ENCODE measurements at places on chromosomes 12 and 14. TPM values are rescaled to one million over a fixed set of nuclear protein-coding genes. Genes with fewer than 3 reads are reported as not detected.

DNA sequence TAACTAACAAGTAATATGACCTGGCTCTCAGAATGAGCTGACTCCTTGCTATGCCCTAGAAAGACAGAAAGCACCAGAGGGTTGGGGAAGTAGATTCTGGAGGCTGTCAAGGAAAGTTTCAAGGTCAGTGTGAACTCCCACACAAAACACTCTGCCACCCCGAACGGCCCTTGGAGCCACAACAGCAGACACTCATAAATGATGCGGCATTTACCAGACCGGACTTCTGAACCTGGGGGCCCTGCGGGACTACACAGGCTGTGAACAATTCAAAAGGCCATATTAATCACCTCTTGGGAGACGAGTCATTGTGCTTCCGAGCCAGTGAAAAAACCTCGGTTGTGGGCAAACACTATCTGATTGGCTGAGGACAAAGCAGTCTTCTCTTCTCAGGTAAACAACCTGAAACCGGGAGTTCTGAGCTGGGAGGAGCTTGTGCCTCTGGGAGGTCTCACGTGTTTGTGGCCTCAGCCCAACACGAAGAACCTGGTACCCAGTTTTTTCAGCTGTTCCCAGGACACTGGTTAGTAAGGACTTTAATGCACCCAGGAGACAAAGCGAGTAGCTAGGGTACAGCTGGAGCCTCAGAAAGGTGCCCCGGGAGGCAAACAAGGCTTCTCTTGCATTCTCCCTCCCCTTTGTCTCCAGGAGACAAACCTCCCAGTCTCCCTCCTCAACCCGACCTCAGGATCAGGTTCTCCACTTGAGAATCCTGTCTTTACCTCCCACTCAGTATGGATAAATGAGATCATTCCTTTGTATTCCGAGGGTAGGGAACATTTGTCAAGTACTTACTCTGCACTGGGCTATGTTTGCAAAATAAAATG, 35.3 kb downstream of the VWF start:
- H3K4me1 ChIP-seq, result peaks cover 9% of the 10 kb centered on the region
- no peak for DNase-seq
- no peak overlapping the region for H3K27ac ChIP-seq
- no peaks in the 10 kb centered on the region for H3K36me3 ChIP-seq
- peaks cover 12% of the 10 kb centered on the region for H3K27me3 ChIP-seq

DNA sequence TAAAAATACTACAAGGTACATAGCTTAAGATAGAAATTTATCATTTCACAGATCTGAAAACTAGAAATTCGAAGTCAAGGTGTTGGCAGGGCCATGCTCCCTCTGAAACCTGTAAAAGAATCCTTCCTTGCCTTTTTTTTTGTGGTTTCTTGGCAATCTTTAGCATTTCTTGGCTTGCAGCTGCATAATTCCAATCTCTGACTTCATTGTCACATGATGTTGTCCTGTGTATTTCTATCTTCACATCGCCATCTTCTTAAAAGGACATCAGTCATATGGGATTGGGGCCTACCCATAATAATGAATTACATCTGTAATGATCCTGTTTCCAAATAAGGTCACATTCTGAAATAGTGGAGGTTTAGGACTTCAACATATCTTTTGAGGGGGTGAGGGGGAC, 250.4 kb downstream of the TMTC2 start:
- no peaks in the 10 kb centered on the region for H3K36me3 ChIP-seq
- no peaks in the 10 kb centered on the region for H3K27me3 ChIP-seq
- H3K4me3 ChIP-seq, result no peak overlapping the region
- DNase-seq, result no peak

- H3K36me3 ChIP-seq, result no peaks in the 10 kb centered on the region
- no peak for DNase-seq
These were observed 88.2 kb downstream of the KLHL28 start for GRCh38 chr14:44873536-44873935.

DNA sequence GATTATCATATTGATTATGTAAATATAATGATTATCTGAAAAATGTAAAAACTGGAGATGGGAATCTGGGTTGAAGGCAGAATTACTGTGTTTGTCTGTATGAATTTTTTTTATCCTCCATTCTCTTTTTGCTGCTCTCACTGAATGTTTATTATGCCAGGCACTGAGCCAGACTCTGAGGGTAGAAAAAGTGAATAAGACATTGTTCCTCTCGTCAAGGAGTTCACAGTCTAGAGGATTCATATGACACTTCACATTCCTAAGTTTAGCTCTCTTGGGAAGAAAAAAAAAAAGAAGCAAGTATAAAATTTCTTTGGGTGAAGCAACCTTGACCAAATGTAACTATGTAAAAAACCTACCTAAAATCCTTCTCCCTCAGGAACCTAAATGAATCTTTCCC, 120.9 kb upstream of the LMO3 start:
- H3K27me3 ChIP-seq, result no peaks in the 10 kb centered on the region
- H3K4me1 ChIP-seq, result no peaks in the 10 kb centered on the region
- no peak for DNase-seq
- H3K27ac ChIP-seq, result no peak overlapping the region

DNA sequence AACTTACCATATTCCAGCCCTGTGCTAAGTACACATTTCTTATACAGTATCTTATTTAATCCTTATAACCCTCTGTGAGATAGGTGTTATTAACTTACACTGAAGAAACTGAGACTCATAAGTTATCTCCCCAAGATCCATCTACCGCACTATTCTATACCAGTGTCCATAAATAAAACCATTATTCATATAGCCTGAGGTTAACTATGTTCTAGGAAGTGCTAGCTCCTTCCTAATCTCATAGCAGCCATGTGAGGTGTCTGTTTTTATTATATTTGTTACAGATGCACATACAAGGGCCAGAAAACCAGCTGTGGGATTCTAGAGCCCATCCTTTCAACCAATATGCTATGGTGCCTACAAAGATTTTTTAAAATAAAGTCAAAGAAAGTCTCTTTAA, 100.3 kb upstream of the RAP1B start:
- H3K4me1 ChIP-seq, result peaks cover 4% of the 10 kb centered on the region
- H3K4me3 ChIP-seq, result no peak overlapping the region
- peaks cover 3% of the 10 kb centered on the region for H3K36me3 ChIP-seq
- H3K27me3 ChIP-seq, result no peaks in the 10 kb centered on the region
- H3K27ac ChIP-seq, result no peak overlapping the region

Gene RERG
- not detected for total RNA-seq
